ENCODE measurements at places on chromosomes 12 and 14. TPM values are rescaled to one million over a fixed set of nuclear protein-coding genes. Genes with fewer than 3 reads are reported as not detected.

DNA sequence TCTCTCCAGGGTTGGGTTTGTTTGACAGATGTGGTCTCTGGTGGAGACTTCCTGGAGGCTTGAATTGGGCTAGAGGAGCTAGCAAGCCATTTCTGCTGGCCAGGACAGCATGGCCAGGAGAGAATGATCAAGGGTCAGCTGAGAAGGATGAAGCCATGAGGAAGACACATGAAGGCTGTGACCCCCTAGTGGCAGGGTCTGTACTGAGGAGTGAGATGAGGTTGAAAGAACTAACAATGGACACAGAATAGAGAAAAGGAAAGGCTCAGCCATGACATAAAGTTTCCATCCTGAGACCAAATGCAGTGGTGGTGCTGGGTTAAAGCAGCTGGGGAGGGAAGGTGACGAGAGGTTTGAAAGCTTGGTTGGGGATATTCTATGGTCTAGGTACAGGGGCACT lies 89.9 kb downstream of the NT5DC3 start:
- DNase-seq = no peak
- no peak overlapping the region for H3K4me3 ChIP-seq
- no peaks in the 10 kb centered on the region for H3K27me3 ChIP-seq
- H3K4me1 ChIP-seq = no peaks in the 10 kb centered on the region
- H3K27ac ChIP-seq = no peak overlapping the region

Gene SERPINA9
- total RNA-seq = not detected

Gene DNAI7
- total RNA-seq = 3.1 TPM

Gene CFAP251
- total RNA-seq = 8.9 TPM

Gene BATF
- not detected for total RNA-seq

GRCh38 chr14:58755031-58755925 lies 117.5 kb downstream of the DACT1 start:
- H3K27me3 ChIP-seq = no peaks in the 10 kb centered on the region
- peaks cover 11% of the 10 kb centered on the region for H3K4me1 ChIP-seq
- peak overlapping the region; percentile 59 for H3K27ac ChIP-seq
- H3K36me3 ChIP-seq = no peaks in the 10 kb centered on the region

DNA sequence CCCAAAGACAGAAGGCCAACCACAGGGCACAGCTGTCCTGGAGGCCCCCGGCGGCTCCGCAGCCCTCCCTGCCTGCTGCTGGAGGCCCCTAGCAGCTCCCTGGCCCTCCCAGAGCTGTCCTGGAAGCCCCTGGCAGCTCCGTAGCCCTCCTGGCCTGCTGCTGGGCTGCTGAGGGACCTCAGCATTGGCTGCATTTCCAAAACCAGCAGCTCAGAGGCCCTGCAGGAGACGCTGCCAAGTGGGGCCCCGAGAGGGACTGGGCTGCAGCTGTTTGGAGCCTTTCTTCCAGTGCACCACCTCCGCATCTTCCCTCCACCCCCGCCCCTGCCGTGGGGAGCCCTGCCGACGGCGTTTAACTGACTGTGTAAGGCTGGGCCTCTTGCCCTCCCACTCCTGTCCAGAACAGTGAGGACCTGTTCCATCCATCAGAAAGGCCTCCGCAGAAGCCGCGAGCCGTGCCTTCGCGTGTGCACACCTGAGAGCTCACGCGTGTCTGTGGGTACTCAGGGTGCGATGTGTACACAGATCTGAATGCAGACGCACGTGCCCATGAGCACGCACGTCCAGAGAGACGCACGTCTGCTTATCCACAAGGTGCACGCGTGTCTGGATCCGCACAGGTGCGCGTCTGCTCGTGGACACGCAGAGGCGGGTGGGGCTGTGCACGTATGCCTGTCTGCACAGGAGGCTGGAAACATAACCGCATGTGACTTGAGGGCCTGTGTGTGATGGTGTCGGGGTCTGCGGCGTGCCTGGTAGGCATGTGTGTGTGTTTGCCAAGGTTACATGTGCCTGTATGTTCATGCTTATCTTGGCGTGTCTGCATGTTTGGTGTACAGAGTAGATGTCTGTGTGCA lies 57.0 kb upstream of the FBRSL1 start:
- peaks cover 2% of the 10 kb centered on the region for H3K36me3 ChIP-seq
- DNase-seq = no peak
- peaks cover 15% of the 10 kb centered on the region for H3K4me1 ChIP-seq
- H3K27ac ChIP-seq = no peak overlapping the region
- no peak overlapping the region for H3K4me3 ChIP-seq
